NCI-H1694 (cell line): ENCODE measurements at places on chromosomes 16 and 17.

GRCh38 chr17:81394921-81395599, at the start of gene BAHCC1:
Gene BAHCC1 (plus strand): TSS chr17:81395457. CDS start chr17:81399740, 4,283 bp downstream.
- peak; percentile 100 for DNase-seq

GRCh38 chr17:33945646-33946546, 309.2 kb upstream of the CCL2 start:
- no peak for DNase-seq

- no peak for DNase-seq
Observed at GRCh38 chr16:9002042-9002441, 38.3 kb upstream of the USP7 start.

- DNase-seq = no peak
Observed at GRCh38 chr17:32266051-32266388, 388 bp downstream of the RHBDL3 start.

GRCh38 chr17:76772842-76773525, 35.1 kb downstream of the MFSD11 start:
- DNase-seq = no peak

DNA sequence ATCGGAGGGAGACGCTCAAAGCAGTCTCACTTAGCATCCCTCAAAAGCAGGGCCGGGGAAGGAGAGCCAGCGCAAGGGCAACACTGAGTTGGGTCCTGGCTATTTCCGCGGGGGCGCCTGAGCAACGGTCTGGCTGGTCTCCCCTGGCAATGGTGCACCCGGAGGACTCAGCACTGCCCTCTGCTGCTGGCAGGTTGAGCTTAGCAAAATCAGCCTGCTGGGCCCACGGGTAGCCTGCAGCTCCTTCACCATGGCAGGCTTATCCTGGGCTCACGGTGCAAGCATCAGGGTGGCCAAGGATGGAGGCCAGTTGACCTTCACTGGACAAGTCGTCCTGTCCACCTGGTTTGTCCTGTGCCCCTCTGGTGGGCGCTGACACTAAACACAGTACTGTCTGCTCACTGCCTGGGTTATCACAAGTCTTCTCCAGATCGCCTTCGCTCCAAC, 14.4 kb upstream of the ALDH3A1 start:
- DNase-seq = no peak

GRCh38 chr17:61010661-61011170, 333.1 kb downstream of the BCAS3 start:
- no peak for DNase-seq

GRCh38 chr17:41433586-41433985, 7.2 kb downstream of the KRT38 start:
- DNase-seq = no peak

DNA sequence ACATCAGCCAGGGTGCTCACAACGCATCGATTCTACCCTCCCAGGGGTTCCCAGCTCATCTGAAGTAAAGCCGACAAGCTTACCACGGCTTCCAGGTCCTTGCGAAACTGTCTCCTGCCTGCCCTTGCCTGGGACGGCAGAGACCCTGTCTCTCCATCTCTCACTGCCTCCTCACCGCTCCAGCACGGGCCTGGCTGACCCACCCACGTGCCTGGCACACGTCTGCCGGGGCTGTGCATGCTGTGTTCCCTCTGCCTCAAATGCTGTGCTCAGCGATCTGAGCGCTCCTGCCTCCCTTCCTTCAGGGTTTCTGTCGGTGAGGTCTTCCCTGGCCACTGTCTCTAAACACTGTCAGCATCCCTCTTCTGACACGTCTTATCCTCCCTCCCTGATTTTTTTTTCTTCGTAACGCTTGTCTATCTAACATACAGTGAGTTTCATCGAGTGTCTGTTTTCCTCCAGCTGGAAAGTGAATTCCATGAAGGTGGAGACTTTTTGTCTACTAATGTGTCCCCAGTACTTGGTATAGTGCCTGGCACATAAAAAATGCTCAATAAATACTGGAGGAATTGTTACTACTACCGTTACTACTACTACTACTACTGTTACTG, 208.4 kb downstream of the IRF8 start:
- DNase-seq = no peak

DNA sequence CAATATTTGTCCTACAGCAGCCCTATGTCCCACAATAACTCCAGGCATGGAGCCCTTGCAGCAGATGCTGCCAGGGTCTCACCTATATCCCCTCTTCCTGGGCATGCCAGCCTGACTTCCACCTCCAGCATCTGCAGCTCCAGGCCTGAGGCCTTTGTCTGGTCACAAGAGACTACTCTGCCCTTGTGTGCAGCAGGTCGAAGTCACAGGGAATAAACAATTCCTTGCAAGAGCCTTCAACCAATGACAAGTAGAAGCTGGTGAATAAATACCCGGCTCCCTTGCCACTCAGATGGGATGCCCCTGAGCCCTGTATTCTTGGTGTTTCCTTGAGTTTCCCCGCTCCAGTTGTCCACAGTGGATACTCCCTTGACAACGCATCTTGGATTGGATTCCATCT, 23.0 kb downstream of the CES1 start:
- DNase-seq = no peak

GRCh38 chr16:73347500-73348375, 299.8 kb upstream of the ZFHX3 start:
- peak; percentile 76 for DNase-seq

GRCh38 chr17:47654991-47655390, 5.3 kb downstream of the KPNB1 start:
- DNase-seq = no peak

GRCh38 chr17:50426472-50426782, 409 bp downstream of the ACSF2 start:
- DNase-seq = no peak

DNA sequence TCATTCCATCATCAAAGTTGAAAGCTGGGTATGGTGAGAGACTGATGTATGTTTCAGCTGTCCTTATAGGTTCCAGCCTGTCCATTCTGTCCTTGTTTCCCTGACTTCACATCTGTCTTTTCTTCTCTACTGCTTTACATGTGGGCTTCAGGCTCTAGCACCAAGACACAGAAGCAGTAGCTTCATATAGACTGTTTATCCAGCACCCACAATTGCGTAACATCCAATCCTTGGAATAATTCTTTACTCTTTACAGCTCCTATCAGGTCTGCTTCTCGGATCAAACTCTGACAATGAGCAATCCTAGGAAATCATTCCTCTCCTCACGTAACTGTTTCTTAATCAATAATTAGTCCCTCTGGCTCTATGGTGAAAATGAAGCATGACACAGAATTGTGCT, 158.9 kb downstream of the CA10 start:
- DNase-seq = no peak

DNA sequence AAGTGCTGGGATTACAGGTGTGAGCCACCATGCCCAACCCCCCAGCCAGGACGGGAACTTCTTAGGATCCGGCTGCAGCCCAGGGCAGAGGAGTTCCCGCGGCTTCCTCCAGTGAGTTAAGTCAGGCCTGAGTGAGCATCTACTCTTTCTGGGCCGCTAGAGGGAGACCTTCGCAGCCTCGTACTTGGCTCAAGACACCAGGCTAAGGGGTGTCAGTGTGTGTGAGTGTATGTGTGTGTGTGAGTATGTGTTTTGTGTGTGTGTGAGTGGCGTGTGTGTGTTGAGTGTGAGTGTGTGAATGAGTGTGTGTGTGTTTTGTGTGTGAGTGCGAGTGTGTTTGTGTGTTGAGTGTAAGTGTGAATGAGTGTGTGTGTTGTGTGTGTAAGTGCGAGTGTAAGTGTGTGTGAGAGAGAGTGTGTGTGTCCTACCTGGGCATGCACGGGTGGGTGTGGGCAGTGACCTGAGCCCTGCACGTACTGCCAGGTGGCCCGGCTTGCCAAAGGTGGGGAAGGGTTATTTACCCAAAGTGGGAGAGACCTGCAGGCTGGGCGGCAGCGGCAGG, 58.5 kb downstream of the TMEM235 start:
- peak; percentile 61 for DNase-seq
